NCI-H460 (cell line): ENCODE measurements at places on chromosomes 12 and 14. TPM values are rescaled to one million over a fixed set of nuclear protein-coding genes. Genes with fewer than 3 reads are reported as not detected.

The CCDC177 gene
- total RNA-seq = not detected in 2 replicates

The PPP1R1A gene
- not detected in 2 replicates for total RNA-seq

The KRT71 gene
- total RNA-seq = not detected in 2 replicates

The APOF gene
- not detected in 2 replicates for total RNA-seq

The BICD1 gene
- total RNA-seq = 6.5 and 7.2 TPM in 2 replicates

The OR4E2 gene
- not detected in 2 replicates for total RNA-seq

The BIN2 gene
- total RNA-seq = not detected in 2 replicates

The CIT gene
- total RNA-seq = 25.4 and 26.6 TPM in 2 replicates

The RPS6KA5 gene
- 4.6 TPM in 2 replicates for total RNA-seq

The BHLHE41 gene
- 0.98 and 2.7 TPM in 2 replicates for total RNA-seq

The CEBPE gene
- not detected in 2 replicates for total RNA-seq

The OVCH1 gene
- 0.02 TPM in 1 of 2 replicates, not detected in the other for total RNA-seq

The TMPRSS12 gene
- total RNA-seq = not detected in 2 replicates

The PLCZ1 gene
- total RNA-seq = not detected in 2 replicates

The GPRC5D gene
- total RNA-seq = not detected in 2 replicates

The NUAK1 gene
- 13.4 and 19.5 TPM in 2 replicates for total RNA-seq

The VWF gene
- total RNA-seq = 0.02 and 0.06 TPM in 2 replicates

The FAM222A gene
- 0.25 and 0.78 TPM in 2 replicates for total RNA-seq

The GTF2A1 gene
- total RNA-seq = 28.4 and 32.0 TPM in 2 replicates

The ZFHX2 gene
- total RNA-seq = 0.15 and 0.43 TPM in 2 replicates

The ABCD2 gene
- total RNA-seq = not detected in 2 replicates

The RASAL1 gene
- total RNA-seq = 2.3 and 2.6 TPM in 2 replicates

The PYGL gene
- 255 and 258 TPM in 2 replicates for total RNA-seq

The PRICKLE1 gene
- 24.6 and 34.6 TPM in 2 replicates for total RNA-seq

The PIANP gene
- not detected in 2 replicates for total RNA-seq

The MYBPC1 gene
- 0.15 and 0.17 TPM in 2 replicates for total RNA-seq

The WSCD2 gene
- total RNA-seq = not detected in 2 replicates

The UNC79 gene
- total RNA-seq = 0.05 TPM in 1 of 2 replicates, not detected in the other

The AICDA gene
- not detected in 2 replicates for total RNA-seq

The C12orf50 gene
- total RNA-seq = not detected in 2 replicates

The GARIN6 gene
- not detected in 2 replicates for total RNA-seq

The TROAP gene
- 35.2 and 50.5 TPM in 2 replicates for total RNA-seq

The TRHDE gene
- total RNA-seq = not detected in 2 replicates

The DLGAP5 gene
- 55.2 and 55.6 TPM in 2 replicates for total RNA-seq

The HOXC9 gene
- 3.7 and 3.8 TPM in 2 replicates for total RNA-seq

The FAM90A1 gene
- total RNA-seq = not detected in 2 replicates

The KRT78 gene
- total RNA-seq = not detected in 2 replicates

The SLC6A15 gene
- 78.3 and 90.1 TPM in 2 replicates for total RNA-seq
